Common myeloid progenitor, CD34-positive (primary cell): ENCODE measurements at places on chromosomes 1 and 21.

DNA sequence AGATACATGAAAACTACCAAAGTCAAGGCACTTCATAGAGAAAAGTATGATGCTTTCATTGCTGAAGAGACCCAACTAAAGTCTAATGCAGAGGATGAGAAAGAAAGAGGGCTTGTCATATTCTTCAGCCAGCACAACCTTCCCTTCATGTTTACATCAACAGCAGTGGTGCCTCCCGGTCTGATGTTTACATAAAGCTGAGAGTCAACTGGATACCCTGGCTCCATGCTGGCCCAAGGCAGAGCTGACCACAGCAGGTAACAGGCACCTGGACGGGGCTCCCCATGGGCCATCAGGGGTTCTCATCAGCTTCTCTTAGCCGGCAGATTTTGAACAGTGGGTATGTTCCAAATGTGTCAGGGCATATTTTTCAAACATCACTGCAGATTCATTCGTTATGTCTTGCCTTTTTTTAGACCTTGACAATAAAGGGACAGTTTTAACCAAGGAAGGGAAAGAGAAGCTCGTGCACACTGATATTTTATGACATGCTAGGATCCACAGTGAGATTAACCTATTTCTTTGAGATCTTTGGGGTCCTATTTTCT is 117.1 kb downstream of the NRIP1 start:
- no peak overlapping the region for H3K4me3 ChIP-seq
- DNase-seq = no peak
- no peaks in the 10 kb centered on the region for H3K4me1 ChIP-seq
- H3K27me3 ChIP-seq = no peaks in the 10 kb centered on the region
- H3K36me3 ChIP-seq = no peaks in the 10 kb centered on the region

- no peak for DNase-seq
- no peak overlapping the region for H3K27ac ChIP-seq
- H3K4me1 ChIP-seq = peaks cover 16% of the 10 kb centered on the region
- no peaks in the 10 kb centered on the region for H3K27me3 ChIP-seq
- no peak overlapping the region for H3K4me3 ChIP-seq
- H3K36me3 ChIP-seq = no peaks in the 10 kb centered on the region
These were observed 58.4 kb downstream of the PLXNA2 start for GRCh38 chr1:208185801-208186231.

DNA sequence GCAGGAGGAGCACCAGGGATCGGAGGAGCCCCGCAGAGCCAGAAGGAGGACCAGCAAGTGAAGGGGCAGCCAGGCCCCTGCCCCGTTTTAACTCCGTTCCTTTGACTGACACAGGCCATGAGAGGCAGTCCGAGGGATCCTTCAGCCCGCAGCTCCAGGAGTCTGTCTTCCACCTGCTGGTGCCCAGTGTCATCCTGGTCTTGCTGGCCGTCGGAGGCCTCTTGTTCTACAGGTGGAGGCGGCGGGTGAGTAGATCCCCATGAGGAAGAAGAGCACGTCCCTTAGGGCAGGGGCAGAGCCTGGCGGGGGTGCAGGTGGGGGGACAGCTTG is 13.3 kb downstream of the CSF1 start:
- DNase-seq = no peak
- H3K27me3 ChIP-seq = no peaks in the 10 kb centered on the region
- H3K36me3 ChIP-seq = peaks cover 2% of the 10 kb centered on the region
- no peak overlapping the region for H3K4me3 ChIP-seq
- no peak overlapping the region for H3K27ac ChIP-seq
- no peaks in the 10 kb centered on the region for H3K4me1 ChIP-seq

- no peaks in the 10 kb centered on the region for H3K27me3 ChIP-seq
- no peak overlapping the region for H3K27ac ChIP-seq
- H3K4me1 ChIP-seq = peaks cover 35% of the 10 kb centered on the region
- H3K4me3 ChIP-seq = no peak overlapping the region
- no peaks in the 10 kb centered on the region for H3K36me3 ChIP-seq
- no peak for DNase-seq
These were observed 6.4 kb downstream of the TSPAN2 start for GRCh38 chr1:115082949-115083348.

DNA sequence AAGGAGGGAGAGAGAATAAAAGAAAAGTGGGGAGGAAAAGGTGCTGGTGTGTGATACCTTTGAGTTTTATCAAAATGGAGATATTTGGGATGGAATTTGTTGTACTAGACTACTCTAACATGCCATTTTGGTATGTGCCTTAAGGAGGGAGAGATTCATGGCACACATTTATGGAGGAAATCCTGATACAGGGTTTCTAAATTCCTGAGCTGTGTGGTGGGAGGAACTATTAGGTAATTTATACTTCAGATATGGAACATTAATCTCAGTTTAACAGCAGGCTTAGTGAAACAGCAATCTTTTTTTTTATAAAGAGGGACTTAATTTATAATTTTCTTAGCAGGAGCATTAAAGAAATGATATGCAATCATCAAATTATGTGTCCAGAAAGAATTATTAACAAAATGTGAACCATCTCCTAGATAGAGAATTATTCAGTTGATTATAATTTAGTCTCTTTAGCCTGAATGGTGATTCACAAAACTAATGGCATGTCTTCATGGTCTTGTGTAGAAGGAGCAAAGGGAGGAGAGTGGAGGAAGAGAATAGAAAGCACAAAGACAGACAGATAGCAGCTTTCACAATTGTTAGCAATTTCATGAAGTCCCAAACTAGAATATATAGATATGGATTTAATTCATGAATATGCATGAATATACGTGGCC is 301.6 kb downstream of the HLX start:
- H3K4me3 ChIP-seq = no peak overlapping the region
- no peaks in the 10 kb centered on the region for H3K4me1 ChIP-seq
- no peaks in the 10 kb centered on the region for H3K27me3 ChIP-seq
- DNase-seq = no peak
- H3K36me3 ChIP-seq = no peaks in the 10 kb centered on the region
- H3K27ac ChIP-seq = no peak overlapping the region

DNA sequence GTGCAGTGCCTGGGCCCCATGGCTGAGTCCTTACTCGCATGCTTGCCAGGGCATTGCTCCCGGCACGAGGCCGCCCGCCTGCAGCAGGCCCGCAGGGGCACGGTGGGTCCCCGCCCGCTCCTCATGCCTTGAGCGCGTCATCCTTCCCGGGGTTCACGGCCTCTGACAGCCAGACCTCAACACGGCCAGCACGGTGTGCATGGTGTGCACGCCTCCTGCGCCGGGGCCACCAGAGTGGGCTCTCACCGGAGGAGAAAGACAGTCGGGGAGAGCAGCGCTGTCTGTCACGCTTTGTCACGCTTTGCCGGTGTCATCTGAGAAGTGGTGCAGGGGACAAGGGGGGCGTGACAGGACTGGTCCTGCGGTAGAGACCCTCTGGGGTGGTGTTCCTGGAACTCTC is 11.9 kb upstream of the COL18A1 start:
- peaks cover 28% of the 10 kb centered on the region for H3K27me3 ChIP-seq
- no peaks in the 10 kb centered on the region for H3K36me3 ChIP-seq
- H3K4me1 ChIP-seq = no peaks in the 10 kb centered on the region
- DNase-seq = no peak
- no peak overlapping the region for H3K27ac ChIP-seq
- no peak overlapping the region for H3K4me3 ChIP-seq

DNA sequence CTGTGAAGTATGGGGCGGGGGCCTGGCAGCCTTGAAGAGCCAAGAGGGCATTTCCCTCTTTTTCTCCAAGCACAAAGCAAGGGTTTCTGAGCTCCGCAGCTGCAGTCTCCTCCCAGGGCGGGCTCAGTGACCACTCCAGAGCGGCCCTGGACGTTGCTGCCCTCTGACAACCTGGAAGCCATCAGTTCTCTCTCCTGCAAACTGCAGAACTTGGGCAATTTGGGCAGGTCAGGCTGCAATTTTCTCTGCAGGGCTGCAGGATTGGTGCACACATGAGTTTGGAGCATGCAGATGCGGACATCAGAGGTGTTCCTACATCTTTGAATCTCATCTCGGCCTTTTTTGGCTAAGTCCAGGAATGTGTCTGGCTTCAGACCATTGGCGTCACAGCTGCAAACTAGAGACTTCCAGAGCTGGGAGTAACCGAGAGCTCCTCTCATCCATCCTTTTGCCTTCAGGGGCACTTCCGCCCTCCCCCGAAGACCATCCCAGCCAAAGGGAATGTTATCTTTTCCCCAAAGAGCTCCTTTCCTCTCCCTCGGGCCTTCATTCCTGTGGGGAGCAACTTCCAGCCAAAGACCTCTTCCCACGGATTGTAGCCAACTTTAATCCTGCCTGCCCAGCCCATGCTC is 139.6 kb upstream of the WNT4 start:
- H3K4me3 ChIP-seq = no peak overlapping the region
- H3K36me3 ChIP-seq = no peaks in the 10 kb centered on the region
- H3K4me1 ChIP-seq = no peaks in the 10 kb centered on the region
- peaks cover 10% of the 10 kb centered on the region for H3K27me3 ChIP-seq
- DNase-seq = no peak

DNA sequence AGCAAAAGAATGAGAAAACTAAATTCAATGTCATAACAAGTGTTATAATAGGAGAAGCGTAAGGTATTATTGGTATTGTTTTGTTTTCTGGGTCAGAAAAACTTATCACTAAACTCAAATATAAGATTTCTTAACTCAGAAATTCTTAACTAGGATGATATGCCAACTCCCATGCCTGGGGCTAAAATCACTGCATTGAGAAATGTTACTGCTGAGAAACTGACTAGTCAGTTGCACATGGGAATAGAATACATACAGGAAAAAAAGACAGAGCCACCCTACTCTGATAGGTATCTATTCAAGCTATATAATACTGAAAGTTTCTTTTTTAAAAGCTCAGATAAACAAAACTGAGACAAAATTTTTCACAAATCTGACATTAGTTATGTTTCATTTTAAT is 56.3 kb downstream of the PRPF38A start:
- peaks cover 24% of the 10 kb centered on the region for H3K36me3 ChIP-seq
- H3K27me3 ChIP-seq = no peaks in the 10 kb centered on the region
- no peak for DNase-seq
- H3K4me1 ChIP-seq = no peaks in the 10 kb centered on the region
- no peak overlapping the region for H3K27ac ChIP-seq

DNA sequence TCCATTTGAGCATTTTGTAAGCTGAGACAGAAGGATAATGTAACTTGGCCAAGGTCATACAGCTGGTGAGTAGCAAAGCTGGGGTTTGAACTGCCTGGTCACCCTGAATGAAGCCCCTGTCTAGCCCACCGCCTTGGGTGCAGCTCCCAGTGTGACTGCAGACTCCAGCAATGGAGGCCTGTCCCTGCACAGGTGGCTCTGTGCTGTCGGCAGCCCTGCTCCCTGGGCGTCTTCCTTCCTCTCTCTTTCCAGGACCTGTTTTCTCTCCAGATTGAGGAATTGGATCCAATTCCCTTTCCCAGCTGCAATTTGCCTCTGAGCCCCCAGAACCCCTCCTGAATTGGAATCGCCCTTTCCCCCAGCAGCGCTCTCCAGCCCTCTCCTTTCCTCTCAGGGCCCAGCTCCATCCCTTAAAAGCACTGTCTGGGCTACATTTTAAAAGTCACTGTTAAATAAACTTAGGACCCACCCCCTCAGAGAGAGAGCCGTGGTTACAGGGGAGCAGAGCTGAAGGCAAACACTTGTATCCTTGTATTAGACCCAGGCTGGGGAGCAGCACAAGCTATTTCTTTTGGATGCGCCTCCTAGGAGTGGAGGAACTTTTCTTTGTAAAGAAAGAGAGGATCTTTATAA is 161.4 kb upstream of the LMO4 start:
- no peak overlapping the region for H3K27ac ChIP-seq
- no peaks in the 10 kb centered on the region for H3K4me1 ChIP-seq
- H3K27me3 ChIP-seq = no peaks in the 10 kb centered on the region
- H3K4me3 ChIP-seq = no peak overlapping the region
- H3K36me3 ChIP-seq = no peaks in the 10 kb centered on the region
- DNase-seq = no peak
